Midbrain (tissue), 1 donor: ENCODE measurements at places on chromosomes 1 and 21.

GRCh38 chr21:43600642-43601402 is 58.5 kb downstream of the HSF2BP start:
- DNase-seq, result no peak

DNA sequence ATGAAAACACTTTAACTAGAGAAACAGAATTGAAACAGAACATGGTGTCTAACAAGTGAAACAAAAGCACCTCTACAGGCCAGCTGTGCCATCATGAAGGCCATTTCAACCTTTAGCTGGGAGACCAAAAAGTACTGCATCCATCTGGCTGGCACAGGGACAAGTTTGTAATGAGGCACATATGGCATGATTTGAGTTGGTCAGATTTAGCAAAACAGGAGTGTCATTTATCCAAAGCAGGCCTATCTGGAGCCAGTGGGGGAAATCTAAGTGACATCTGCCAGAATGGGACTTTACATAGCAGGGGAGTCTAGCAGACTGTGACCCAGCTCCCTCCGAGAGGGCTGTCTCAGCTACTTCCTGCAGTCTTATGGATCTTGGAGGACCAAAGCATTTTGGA is 51.9 kb downstream of the DNTTIP2 start:
- no peak for DNase-seq

DNA sequence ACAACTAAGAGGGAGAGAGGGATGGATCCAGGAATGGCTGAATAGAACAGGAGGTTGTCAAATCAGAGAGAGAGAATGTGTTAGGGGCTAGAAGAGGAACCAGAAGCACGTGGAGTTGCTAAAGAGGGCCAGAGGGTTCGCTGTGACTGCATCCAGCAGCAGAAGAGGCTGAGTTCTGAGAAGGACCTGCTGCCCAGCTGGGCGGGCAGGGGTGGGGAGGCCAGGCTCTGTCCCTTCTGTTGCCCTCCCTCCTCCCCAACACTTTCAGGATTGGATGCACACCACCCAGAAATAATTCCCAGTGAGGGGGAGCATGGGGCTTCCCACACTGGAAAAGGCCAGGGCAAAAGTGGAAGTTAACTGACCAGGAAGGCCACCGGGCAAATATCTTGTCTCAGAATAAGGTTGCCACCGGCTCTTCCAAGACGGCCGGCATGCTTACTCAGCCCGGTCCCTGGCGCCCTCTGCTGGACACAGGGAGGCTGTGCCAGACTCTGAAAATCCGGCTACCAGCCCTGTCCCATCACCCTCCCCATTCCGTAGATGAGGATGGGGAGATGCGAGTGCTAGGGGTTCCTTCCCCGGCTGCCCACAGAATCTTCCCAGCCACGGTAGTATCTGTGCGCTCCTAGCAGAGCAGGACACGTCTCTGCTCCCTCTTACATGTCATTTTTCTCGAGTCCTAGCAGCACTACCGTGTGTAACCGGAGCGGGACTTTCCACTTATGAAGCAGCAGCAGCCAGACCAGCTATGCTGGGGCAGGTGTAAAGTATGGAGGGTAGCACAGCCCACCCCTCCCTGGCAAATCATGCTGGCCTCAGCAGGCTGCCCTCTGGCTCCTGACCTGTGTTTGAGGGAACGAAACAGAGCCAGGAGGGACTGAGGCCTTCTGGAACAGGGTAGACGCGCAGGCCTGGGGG is 46.8 kb upstream of the A3GALT2 start:
- peak; percentile 92 for DNase-seq

- no peak for DNase-seq
Observed at GRCh38 chr1:11178021-11179015, 10.8 kb upstream of the ANGPTL7 start.
